Activated CD4-positive, alpha-beta T cell treated with anti-CD3 and anti-CD28 coated beads, Interleukin-2, amount 10 ng/mL, durations not matched to agents 7 days and 5 days (primary cell): ENCODE measurements at places on chromosomes 5 and 9. TPM values are rescaled to one million over a fixed set of nuclear protein-coding genes. Genes with fewer than 3 reads are reported as not detected.

DMRT2 gene
- total RNA-seq: not detected

PCDHB14 gene
- total RNA-seq: not detected

SLC6A19 gene
- not detected for total RNA-seq

LCN1 gene
- not detected for total RNA-seq

PCDHGA2 gene
- not detected for total RNA-seq

FLT4 gene
- 0.25 TPM for total RNA-seq

PCDHGA7 gene
- total RNA-seq: not detected

MIER3 gene
- 23.1 TPM for total RNA-seq

STPG3 gene
- not detected for total RNA-seq

LHX3 gene
- not detected for total RNA-seq
